ENCODE measurements at places on chromosomes 1 and 21.

DNA sequence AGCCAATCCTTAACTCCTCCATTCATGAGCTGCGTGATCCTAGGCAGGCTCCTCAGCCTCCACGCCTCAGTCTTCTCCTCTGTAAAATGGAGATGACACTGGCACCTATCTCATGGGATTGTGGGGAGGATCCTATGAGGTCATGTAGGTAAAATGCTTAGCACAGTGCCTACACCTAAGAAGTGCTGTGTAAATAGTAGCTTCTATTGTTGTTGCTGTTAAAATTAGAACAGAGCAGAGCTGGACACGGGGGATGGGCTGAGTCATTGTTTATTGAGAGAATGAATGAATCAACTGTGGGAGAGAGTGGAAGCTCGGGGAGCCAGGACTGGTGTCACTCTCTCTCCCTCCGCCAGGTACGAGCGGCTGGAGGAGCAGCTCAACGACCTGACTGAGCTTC lies 43.0 kb downstream of the TMCC2 start:
- DNase-seq, result no peak

- no peak for DNase-seq
Observed at GRCh38 chr1:241457421-241457820, 62.1 kb downstream of the FH start.

GRCh38 chr1:173887627-173888026 lies 19.4 kb downstream of the ZBTB37 start:
- DNase-seq, result no peak

GRCh38 chr1:3510956-3511250 lies 56.4 kb downstream of the ARHGEF16 start:
- DNase-seq, result no peak

GRCh38 chr1:42013881-42014470 lies 95.3 kb upstream of the HIVEP3 start:
- DNase-seq, result no peak

- no peak for DNase-seq
Observed at GRCh38 chr1:203672346-203672745, 45.7 kb downstream of the ATP2B4 start.

GRCh38 chr1:215623162-215623561 lies 56.1 kb downstream of the KCTD3 start:
- DNase-seq, result no peak

GRCh38 chr1:180251526-180252305 lies 21.7 kb downstream of the LHX4 start:
- no peak for DNase-seq

DNA sequence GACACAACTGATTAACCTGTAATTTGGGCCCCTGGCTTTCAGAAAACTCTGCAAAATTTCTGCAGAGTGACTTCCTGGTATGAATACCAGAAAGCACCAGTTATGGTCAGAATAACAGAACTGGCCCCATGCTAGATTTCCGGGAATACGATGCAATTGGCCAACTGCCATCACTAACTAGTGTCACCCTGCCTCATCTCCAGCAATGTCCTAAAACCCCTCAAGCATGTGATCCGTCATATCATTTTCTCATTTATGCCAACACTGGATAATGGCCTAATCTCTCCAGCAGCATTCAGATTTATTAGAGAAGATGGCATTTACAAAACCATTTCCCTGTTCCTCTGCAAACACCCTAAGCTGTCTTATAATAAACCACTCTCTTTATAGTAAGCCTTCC lies 15.4 kb downstream of the KAZN start:
- no peak for DNase-seq

DNA sequence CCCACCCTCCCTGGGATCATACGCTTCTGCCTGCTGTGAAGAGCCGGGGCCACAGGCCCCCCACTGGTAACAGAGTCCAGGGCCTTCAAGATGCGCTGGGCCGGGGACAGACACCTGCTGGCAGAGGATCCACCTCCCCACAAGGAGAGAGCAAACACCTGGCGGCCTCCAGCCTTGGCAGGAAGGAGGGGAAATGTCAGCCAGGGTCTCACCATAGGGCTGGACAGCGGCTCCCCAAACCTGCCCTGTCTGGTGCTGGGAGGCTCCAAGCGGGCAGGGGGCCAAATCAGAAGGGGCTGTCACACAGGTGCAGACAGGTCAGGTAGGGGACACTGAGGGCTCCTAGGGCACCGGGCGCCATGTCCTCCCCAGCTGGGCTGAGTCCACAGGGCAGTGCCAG lies 58.9 kb downstream of the KCNAB2 start:
- no peak for DNase-seq

GRCh38 chr1:156387870-156388173 lies 18.8 kb downstream of the RHBG start:
- DNase-seq, result no peak

GRCh38 chr1:110873856-110874255 lies 908 bp downstream of the CD53 start:
- DNase-seq, result no peak

Data from activated CD8-positive, alpha-beta memory T cell treated with anti-CD3 and anti-CD28 coated beads for 24 hours (primary cell).